ENCODE measurements at places on chromosomes 1 and 21.

DNA sequence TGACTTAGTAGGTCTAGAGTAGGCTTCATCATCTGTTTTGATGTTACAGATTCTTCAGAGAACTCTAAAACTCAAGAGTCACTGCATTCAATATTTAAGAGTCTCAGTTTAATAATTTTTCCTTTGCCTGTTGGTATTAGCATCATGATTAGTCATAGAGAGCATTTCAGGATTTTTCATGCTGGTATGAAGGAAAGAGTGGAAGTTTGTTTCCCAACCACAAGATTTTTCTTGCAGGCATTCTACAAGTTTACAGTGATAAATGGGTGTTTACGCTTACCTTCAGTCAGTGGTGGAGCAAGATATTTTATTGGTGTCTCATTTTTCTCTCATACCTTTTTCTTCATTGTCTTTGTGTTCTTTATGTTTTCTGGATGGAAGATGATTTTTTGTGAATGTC is 58.4 kb upstream of the MYOCOS start:
- no peak for DNase-seq

GRCh38 chr1:215992620-215993019 is 425.5 kb downstream of the KCTD3 start:
- no peak for DNase-seq

- no peak for DNase-seq
These were observed 10.7 kb upstream of the GPR153 start for GRCh38 chr1:6271554-6271953.

- no peak for DNase-seq
These were observed 1.8 kb downstream of the HSF2BP start for GRCh38 chr21:43657355-43658087.

DNA sequence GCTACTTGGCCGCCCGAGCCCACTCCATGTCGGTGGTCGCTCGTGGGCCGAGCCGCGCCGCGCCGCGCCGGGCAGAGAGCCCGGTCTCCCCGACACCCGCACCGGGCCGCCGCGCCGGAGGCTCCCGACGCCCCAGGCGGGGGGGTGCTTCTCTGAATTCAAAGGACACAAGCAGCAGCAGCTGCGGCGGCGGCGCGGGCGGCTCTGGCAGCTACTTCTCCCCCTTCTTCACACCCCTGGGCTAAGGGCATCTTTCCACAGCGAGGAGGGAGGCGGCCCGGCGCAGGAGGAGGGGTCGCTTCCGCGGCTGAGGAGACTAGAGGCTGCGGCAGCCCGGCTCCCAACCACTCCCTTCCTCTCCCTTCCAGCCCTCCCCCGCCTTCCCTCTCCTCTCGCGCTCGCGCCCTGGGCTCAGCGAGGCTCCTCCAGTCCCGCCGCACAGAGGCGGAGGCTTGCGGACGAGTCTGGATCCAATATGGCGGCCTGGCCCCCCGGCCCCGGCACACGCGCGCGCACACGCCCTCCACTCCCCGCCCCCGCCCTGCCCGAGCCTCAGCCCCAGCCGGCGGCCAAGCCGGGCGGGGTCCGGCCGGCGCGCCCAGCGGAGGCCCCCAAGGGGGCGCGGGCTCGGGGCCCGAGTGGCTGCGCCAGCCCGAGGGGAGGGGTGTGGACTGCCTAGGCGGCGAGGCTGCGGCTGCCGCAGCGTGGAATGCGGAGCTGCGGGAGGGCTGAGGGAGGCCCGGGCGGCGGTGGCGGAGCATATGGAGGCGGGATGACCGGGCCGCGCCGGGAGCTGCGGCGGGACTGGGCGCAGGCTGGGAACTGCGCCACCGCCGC is at the start of gene CDC42BPA:
TSS of gene CDC42BPA (minus strand) at position 477 of the 837 bp plus-strand sequence. CDS start 1,310 bp downstream, outside the sequence.
- no peak for DNase-seq

DNA sequence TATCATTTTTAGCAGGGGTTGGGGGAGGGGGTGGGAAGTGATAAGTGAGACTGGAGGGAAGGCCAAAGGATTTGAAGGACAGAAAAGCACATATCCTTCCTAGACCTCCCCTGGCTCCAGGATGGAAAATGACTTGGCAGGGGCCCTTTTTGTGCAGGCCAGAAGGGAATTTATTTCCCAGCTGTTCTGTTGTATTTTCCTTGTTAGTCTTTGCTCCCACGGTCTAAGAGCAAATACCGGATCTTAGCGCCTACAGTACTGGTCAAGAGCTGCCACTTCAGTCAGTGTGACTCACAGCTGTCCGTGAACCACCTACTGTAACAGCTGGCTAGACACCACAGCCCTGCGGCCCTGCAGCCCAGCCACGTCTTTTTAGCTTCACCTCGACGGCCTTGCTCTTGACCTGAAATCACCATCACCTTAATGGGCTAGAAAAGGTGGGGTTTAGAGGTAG is 51.0 kb upstream of the ERRFI1 start:
- DNase-seq, result no peak

GRCh38 chr1:115084902-115085511 is 4.3 kb downstream of the TSPAN2 start:
- no peak for DNase-seq

DNA sequence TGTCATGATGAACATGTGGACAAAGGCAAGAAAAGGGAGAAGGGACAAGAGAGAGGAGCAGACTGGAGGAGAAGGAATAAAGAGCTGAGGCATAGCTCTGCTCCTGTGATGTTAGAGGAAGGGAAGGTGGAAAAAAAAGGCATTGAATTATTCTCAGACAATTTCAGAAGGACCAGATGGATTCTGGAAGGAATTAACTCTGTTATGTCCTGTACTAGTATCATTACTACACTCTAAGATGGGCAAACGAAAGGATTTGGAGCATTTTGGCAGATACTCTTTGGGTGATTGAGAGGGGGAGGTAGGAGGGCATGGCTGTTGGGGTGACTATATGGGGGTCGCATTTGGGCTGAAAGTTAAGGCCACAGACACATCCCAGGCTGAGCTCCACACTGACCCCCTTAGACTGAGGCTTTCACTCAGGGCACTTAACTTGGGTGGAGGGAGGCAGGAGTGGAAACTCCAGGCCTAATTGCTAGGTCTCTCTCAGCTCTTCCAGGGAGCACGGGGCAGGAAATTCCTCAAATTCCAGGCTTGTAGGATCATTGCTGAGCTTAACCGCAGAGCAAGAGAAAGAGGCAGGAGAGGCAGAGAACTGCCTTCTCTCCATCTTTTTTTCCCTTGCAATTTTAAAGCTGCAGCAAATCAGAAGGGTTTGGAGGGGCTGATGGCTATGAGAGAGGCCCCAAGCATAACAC is 25.9 kb downstream of the KIRREL1 start:
- no peak for DNase-seq

GRCh38 chr1:163063143-163063542 is 6.0 kb upstream of the RGS4 start:
- DNase-seq, result no peak

DNA sequence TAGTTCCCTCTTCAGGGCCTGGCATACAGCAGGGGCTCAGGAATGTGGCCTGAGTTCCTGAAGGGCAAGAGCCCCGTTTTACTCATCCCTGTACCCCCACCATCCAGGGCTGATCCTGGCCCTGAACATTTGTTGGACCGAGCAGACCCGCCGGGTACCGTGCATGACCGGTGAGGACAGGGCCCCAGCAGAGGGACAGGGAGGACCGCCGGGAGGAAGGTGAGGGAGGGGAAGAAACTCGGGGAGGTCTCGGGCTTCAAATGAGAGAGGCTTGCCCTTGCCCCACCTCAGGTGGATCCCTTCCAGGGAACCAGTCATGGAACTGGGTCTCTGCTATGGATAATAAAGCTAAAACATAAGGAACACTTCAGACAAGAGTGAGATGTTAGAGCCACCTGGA is 167.8 kb upstream of the KLHDC7A start:
- DNase-seq, result no peak

DNA sequence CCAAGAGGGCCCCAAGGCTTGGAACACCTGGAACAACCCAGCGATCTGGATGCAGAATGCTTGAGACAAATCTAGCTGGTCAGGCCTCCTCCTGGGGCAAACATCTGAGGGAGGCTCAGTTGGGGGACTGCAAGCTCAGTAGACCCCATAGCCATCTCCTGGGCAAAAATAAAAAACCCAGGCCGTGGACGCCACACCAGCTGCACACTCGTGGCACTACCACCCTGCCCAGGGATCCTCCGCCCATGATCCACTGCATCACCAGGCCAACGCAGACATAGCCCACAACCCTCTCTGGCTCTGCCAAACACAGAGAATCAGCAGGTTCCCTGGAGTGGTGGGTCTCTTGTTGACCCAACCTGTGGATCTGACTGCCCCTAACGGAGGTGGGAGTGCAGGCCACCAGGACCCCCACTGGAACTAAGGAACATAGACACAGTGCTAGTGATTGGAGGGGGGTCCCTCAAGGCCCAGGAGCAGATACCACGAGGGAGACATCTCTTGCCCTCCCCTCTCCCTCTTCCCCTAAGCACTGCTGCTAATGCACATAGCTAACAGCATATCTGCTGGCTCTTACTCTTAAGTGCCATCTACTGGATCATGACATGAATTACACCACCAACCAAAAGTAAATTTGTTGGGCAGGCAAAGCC is 147.2 kb downstream of the CHD1L start:
- no peak for DNase-seq

GRCh38 chr1:37070126-37070525 is 35.8 kb upstream of the GRIK3 start:
- DNase-seq, result no peak

DNA sequence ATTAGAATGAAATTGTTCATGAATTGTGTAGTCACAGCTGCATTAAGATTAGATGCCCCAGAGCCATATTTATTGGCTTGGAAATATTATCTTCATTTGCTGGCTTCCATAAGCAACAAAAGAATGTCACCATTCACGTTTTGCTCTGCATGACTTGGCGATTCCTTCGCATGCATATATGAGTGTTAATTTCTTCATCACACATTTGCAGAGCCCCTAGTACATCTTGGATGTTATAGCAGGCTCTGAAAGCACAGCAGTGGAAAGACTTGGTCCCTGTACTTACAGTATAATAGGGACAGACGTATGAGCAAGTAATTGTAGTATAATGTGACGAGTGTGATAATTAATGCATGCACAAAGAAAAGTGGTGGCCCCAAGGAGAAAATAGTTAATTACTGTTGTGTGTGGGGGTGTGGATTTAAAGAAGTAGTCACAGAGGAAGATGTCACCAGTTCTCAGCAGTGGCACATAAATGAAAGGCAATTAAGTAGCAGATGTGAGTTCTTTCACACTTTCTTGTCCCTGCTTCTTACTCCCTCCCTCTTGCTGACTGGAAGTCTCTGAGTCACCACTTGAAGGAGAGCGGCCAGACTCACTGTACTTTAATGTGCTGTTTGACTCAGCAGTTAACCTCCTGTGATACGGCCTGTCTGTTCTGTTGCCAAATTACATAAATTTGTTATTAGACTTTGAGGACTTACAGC is 21.0 kb downstream of the S100A10 start:
- DNase-seq, result no peak

DNA sequence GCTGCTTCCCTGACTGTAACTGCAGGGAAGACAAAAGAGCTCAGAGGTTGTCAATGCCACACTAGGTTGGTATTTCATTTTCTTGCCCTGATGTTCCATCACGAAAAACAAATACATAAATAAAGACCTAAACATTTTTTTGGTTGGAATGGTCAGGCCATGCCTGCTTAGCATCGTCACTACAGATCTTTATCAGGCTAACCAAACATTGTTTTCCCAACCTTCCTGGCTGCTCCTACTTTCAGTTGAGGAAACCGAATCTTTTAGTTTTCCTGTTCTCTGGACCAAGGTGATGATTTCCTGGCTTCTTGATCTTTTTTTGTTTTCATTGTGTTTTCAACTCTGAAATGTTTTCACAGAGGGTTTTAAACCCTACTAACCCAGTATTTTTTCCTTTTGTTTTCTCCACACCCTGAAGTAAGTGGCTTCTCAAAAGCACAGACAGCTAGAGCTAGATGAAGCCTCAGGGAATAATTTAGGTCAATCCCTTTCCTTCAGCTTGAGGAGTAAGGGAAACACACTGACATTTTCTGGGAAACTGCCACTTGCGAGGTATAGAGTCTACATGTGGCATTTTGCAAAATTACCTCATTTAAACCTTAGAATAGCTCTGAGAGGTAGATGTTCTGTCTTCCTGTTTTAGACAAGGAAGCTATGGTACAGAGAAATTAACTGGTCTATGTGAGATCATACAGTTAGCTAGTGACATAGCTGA is 67.2 kb upstream of the CNN3 start:
- DNase-seq, result no peak

- no peak for DNase-seq
These were observed at the start of gene COL11A1 for GRCh38 chr1:103108376-103109150. Gene COL11A1, minus strand, starts transcription at chr1:103108522. Its CDS starts 344 bp downstream, at chr1:103108178.

DNA sequence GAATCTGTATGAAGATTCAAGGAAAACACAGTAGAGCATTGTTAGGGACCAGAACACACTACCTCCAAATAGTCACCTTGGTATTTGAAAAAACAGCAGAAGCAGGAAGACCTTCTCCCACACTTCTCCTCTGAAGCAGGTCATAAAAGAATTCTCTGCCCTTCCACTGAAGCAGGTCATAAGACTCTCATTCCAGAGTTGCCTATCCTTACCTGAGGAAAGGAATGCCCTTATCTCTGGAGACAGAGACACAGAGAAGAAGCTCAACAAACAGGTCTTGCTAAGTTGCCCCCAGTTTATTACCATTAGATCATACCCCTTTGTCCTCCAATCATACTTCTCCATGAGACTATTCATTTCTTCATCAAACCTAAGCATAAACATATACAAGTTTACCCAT is 225.8 kb upstream of the TNR start:
- no peak for DNase-seq

DNA sequence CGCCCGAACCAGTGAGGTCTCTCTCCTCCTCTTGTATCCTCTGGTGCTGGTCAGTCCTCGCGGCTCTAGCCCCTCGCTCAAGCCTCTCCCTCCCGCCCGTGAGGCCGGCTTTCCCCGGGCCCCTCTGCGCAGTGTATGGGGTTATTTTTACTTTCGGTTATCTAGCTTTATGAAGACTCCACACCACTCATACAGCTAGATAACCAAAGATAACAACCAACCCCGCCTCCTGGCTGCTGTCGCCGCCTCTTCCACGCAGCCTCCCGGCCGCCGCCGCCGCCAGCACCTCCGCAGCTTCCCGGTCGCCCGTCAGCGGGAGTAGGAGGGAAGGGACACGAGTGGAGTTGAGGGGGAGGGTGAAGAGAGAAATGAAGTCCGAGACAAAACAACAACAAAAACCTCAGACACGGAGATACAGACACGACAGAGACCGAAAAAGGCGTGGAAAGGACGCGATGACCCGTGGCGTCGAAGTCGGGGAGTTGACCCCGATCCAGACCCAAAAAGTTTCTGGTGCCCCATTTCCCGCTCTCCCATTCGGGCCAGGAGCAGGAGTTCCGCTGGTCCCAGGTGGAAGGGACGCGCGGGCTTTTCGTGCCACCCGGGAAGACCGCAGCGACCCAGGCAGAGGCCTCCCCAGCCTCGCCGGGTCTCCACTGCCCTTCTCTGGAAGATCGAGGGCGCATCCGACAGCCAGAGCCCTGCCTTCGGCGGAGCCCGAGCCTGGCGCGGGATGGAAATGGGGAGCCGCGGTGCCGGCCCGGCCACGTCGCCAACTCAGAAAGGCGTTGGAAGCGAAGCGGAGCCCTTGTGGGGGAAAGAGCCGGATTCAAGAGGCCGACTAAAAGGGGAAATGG is 51.4 kb downstream of the RHBG start:
- peak; percentile 9 for DNase-seq

- DNase-seq, result no peak
These were observed 62.8 kb downstream of the RGS21 start for GRCh38 chr1:192379554-192379953.
